ENCODE measurements at places on chromosomes 2 and 18. TPM values are rescaled to one million over a fixed set of nuclear protein-coding genes. Genes with fewer than 3 reads are reported as not detected.

DNA sequence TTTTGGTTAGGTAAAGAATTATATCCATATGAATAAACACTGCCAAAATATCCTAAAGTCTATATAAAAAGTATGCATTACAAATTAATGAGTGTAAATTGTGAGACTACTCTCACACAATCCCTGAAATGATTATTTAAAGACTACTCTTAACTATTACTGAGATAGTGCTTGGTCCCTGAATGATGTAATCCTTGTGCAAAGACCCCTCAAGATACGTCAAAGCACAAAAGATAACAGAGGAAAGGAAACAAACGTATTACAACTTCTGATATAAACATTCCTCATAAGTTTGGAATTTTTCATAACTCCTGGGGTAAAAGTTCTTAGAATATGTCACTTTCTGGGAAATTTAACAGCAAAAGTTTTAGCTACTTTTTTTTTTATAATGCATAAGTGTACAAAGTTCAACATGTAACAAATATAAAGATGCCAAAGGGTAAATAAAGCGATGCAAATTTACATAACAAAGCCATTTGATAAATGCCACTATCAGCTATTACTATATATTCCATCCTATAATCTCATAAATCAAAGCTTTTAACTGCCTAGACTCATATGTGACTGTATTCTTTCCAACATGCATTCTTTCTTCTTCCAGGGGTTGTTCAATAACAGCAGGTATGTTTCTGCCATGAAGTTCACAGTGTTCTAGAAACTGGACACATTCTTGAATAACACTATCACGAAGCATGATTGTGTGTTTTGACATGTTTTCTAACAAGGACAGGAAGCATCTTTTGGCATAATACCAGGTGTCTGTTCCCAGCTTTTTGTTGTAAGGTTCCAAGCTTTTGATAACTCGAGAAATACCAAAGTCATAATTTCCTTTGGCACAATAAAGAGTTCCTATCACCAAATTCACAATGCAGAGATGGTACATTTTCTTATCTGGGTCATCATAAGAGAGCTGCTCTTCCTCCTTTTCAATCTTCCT, 158.0 kb downstream of the AGPS start:
- DNase-seq: no peak

DNA sequence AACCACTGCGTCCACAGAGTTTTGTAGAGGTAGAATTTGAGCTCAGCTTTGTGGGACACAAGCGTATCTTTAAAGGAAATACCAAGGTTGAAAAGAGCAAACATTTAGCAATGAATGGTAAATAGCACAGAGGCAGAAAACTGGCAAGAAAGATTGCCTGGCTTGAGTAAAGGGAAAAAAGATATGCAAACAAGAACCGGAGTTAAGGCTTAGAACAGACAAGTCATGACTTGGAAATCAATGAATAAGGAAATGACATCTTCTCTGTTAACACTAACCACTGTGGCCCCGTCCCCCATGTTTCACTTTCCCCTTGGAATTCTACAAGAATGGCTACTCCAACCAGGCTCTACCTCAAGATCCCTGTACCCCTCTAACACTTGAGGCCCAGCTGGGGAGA, 3.8 kb downstream of the STAM2 start:
- DNase-seq: no peak

DNA sequence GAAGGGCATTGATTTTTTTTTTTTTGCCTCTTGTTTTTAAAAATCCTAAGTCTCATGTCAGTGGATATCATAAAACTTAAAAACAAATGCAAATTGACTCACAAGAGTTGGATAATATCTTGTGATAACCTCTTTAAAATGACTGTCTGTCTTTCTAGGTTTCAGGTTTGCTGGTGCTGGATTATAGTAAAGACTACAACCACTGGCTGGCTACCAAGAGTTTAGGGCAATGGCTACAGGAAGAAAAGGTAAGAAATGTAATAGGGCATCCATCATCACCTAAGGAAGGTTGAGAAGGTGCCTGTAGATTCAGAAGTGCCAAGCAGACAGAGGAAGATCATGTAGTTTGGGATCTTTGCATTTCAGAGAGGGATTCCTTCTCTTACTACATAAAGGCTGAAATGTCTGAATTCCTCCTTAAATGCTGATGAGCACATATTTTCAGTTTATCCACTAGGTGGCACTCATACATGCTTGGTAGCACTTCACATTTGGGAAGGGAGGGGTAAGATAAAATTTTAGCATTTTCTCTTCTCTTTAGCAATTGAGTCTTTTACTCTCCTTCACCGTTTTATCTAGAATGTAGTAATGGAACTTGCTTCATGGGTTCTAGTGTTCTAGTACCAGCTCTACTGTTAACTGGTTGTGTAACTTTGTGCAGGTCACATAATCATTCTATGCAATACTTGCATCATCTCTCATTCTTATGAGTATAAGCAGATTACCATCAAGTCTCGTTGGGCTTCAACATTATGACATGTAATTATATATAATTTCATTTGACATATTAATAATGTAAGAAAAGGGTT, 21.1 kb downstream of the CPS1 start:
- DNase-seq: peak; percentile 60

DNA sequence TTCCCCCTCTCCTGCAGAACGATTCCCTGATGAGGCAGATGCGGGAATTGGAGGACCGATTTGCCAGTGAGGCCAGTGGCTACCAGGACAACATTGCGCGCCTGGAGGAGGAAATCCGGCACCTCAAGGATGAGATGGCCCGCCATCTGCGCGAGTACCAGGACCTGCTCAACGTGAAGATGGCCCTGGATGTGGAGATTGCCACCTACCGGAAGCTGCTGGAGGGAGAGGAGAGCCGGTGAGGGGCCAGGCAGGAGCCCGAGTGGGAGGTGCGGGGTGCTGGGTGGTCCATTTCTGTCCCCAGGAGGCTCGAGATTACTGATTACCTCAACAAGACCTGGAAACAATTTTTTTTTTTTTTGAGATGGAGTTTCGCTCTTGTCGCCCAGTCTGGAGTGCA, 3.1 kb downstream of the DES start:
- DNase-seq: no peak

- peak; percentile 76 for DNase-seq
Measured at GRCh38 chr2:8022908-8023640, 658.8 kb upstream of the ID2 start.

DNA sequence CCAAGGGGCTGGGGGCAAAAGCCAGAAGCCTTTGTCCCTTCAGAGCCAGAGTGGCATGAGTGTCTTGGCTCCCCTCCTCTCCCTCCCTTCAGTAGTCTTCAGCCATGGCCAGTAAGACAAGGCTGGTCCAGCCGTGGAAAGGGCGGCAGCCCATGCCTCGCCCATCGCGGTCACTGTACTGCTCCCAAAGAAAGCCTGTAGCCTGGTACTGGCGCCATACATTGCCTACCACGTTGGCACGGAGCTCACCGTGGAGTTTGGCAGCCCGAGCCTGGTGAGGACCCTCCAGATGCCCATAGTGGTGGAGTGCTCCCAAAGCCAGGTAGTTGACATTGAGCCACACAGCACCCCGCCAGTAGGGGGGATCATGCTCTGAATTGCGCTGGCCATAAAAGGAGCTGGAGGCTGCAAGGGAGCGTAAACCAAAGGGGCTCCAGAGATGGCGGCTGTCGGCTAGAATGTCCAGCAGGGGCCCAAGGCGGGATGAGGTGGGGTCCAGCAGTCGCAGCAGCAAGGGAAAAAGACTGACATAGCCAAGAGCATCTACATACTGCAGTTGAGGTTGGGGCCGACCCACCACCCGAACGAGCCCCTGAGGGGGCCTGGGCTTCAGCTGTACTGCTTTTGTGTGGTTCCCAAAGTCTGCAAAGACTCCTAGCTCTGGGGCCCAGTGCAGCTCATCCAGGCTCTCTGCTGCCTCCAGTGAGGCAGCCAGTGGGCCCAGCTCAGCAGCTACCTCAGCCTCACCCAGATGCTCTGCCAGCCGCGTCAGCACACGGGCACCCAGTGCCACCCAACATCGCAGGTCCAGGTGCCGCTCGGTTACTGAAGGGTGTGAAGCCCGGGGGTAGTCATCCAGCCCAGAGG, 3.2 kb downstream of the WBP1 start:
- peak; percentile 37 for DNase-seq

CFAP65 gene
- total RNA-seq: not detected

PRKD3 gene
- 174 TPM for total RNA-seq

SOWAHC gene
- not detected for total RNA-seq

FER1L5 gene
- total RNA-seq: not detected

NXPH2 gene
- not detected for total RNA-seq
